Pancreas (tissue), 10 donors: ENCODE measurements at places on chromosomes 5 and 9.

DNA sequence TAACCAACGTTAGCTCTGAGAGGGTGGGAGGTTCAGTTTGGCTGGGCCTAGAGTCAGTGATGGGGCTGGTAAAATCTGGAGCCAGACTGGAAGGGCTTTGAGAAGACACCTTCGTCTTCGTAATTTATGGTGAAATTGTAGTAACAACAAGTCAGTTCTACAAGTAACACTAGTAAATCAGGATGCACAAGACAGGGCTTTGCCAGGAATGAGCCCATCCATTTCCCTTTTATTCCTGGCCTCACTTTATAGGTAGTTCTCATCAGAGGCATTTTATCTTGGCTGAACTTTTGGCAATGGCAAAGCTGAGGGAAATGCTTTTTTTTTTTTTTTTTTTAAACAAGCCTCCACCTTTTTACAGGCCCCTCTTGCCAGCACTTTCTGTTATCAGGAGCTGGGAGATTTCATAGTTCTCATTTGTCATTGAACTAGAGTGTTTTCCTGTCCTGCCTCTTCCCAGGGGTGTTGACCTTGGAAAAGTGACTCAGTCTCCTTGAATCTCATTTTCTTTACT, 110.5 kb upstream of the KLF4 start:
- no peak overlapping the region for H3K27ac ChIP-seq
- H3K36me3 ChIP-seq, result no peaks in the 10 kb centered on the region
- no peak overlapping the region for H3K4me3 ChIP-seq
- DNase-seq, result no peak

DNA sequence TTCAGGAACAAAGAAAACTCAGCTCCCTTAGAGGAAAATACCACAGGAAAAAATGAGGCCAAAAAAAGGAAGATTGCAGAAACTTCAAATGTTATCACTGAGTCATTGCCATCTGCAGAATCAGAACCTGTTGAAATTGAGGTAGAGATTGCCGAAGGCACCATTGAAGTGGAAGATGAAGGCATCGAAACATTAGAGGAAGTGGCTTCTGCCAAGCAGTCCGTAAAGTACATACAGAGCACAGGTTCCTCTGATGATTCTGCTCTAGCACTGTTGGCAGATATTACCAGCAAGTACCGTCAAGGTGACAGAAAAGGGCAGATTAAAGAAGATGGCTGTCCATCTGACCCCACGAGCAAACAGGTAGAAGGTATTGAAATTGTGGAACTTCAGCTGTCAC, 30.8 kb upstream of the NIM1K start:
- H3K4me3 ChIP-seq, result no peak overlapping the region
- no peak overlapping the region for H3K27ac ChIP-seq
- no peaks in the 10 kb centered on the region for H3K4me1 ChIP-seq

DNA sequence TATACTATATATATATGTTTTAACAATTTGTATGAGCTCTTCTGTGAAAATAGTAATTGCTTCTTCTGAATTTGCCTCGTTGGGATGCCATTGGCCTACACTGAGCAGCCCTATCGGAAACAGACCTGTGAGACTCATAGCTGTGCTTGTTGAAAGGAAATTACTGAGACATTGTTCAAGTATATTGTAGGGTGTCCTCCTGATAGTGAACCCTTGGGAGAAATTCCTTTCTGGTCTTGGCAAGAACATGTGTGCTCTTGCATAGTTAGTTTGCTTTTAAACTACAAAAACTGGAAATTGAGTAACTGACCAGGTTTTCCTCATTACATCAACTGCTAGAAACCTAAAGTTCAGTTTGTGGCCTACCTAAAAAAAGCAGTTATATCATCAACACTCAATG, 160.9 kb downstream of the LURAP1L start:
- DNase-seq, result no peak
- H3K4me1 ChIP-seq, result no peaks in the 10 kb centered on the region
- no peak overlapping the region for H3K4me3 ChIP-seq
- no peak overlapping the region for H3K27ac ChIP-seq
- H3K36me3 ChIP-seq, result no peaks in the 10 kb centered on the region

DNA sequence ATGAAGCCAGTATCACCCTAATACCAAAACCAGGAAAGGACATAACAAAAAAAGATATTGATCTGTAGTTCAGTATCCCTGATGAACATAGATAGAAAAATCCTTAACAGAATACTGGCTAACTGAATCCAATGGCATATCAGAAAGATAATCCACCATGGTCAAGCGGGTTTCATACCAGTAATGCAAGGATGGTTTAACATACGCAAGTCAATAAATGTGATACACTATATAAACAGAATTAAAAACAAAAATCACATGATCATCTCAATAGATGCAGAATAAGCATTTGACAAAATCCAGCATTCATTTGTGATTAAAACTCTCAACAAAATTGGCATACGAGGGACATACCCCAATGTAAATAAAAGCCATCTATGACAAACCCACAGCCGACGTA, 110.9 kb downstream of the AOPEP start:
- no peak overlapping the region for H3K4me3 ChIP-seq
- no peak overlapping the region for H3K27ac ChIP-seq
- H3K27me3 ChIP-seq, result no peaks in the 10 kb centered on the region
- no peaks in the 10 kb centered on the region for H3K4me1 ChIP-seq
- no peak for DNase-seq

DNA sequence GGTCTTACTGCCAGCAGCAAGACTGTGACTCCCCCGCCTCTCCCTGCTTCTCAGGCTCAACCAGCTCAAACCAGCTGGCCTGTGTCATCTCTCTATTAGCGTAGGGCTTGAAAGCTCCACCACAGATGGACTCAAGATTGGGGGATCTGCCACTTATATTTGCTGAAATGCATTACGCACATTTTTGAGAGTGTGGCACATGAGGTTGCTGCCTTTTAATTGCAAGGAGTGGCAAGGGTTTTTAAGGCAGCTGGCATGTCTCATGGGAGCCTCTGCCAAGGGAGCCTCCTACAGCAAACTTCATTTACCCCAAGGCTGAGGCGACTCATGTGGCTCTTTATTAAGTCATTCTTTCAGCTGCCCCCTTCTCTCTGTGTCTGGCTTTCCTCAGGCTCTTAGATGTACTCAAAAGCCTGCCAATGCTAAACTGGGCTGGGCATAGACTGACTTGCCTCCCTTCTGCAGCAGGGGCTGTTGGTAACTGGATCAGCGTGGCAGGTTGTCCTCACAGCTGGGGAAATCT, 219.3 kb downstream of the SMARCA2 start:
- H3K36me3 ChIP-seq, result no peaks in the 10 kb centered on the region
- no peaks in the 10 kb centered on the region for H3K4me1 ChIP-seq
- no peaks in the 10 kb centered on the region for H3K27me3 ChIP-seq

- H3K36me3 ChIP-seq, result no peaks in the 10 kb centered on the region
- no peak overlapping the region for H3K4me3 ChIP-seq
- DNase-seq, result no peak
- no peak overlapping the region for H3K27ac ChIP-seq
These were observed 390.4 kb downstream of the ARHGEF28 start for GRCh38 chr5:74016373-74016772.

GRCh38 chr5:158621391-158621790, 478.3 kb downstream of the EBF1 start:
- H3K4me3 ChIP-seq, result no peak overlapping the region
- DNase-seq, result no peak

DNA sequence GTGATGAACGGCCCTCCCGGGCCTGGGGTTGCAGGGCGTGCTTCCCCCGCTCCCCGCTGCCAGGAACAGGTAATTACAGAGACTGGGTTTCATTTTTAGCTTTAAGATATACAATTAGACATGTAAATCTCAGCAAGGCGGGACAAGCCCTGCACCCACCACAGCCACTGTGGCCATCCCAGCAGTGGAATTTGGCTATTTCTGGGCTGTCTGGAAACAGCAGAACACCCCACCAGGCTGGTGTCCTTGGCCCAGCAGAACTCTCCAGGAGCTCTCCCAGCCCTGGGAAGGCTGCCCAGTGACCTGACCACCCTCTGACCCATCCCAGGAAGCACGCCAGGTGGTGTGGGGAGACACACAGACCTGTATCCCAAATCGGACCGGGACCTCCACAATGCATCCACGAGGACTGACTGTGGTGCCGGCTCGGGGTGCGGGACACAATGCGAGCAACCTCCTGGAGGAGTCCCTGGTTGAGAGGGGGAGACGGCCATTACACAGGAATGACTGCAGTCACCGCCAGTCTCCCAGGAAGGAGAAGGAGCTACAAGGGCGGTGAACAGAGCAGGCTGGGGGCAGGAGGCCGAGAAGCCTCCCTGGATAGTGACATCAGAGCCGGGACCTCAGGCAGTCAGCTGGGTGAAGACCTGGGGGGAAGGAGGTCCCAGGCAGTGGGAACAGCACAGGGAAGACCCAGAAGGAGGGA, 17.3 kb downstream of the EEIG1 start:
- no peak overlapping the region for H3K4me3 ChIP-seq
- peaks cover 33% of the 10 kb centered on the region for H3K4me1 ChIP-seq
- H3K36me3 ChIP-seq, result no peaks in the 10 kb centered on the region
